GM04503 (cell line): ENCODE measurements at places on chromosomes 5 and 9.

- no peak for DNase-seq
These were observed 34.2 kb upstream of the GRPEL2 start for GRCh38 chr5:149310947-149311658.

DNA sequence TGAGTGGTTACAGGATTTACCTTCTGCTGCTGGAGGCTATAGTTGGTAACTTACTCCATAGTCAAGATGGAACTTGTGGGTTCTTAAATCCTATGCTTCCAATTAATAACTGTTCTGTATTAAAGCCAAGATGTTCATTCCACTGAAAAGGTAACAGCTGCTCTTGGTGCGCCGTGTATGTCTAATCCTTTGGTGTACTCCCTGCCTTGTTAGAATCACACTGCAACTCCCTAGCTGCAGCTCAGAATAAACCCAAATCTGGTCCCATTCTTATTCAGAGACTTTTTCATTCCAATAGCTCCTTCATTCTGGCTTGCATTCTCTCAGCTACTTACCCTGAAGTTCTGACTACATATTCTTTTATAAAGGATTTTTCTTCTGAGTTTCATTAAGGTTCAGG lies 1355.5 kb downstream of the MAT2B start:
- no peak for DNase-seq

DNA sequence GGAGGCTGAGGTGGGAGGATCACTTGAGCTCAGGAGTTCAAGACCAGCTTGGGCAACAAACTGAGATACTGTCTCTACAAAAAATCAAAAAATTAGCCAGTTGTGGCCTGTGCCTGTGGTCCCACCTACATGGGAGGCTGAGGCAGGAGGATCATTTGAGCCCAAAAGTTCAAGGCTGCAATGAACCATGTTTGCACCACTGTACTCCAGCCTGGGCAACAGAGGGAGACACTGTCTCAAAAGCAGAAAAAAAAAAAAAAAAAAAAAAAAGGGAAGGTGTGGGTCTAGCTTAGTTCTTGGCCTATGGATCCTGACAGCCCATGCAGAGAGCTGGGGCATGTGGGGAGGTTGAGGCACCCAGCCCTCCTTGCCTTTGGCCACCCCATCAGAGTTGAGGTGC lies 10.9 kb downstream of the PLPP7 start:
- DNase-seq = no peak

GRCh38 chr5:141850244-141850768 lies 27.9 kb downstream of the PCDH1 start:
- no peak for DNase-seq

GRCh38 chr9:125774106-125774505 lies 26.9 kb downstream of the PBX3 start:
- DNase-seq = no peak

DNA sequence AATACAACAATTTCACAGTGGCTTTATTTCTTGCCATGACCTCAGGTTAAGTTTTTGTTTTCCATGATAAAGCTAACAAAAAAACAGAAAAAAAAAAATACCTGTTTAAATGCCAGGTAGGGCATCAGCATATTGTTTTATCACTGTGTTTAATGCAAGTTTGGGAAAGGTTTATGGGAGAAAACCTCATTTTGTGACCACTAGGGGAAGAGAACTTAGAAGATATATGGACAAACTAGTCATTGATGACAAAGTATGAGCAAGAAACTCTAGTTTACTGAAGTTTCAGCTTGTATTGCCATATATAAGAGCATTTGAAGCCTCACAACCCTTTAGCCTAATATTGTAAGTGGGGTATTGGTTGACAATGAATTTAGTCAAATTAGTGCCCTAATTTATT lies 1431.4 kb upstream of the CDH18 start:
- no peak for DNase-seq

GRCh38 chr9:90988318-90988717 lies 186.7 kb downstream of the SYK start:
- DNase-seq = no peak

DNA sequence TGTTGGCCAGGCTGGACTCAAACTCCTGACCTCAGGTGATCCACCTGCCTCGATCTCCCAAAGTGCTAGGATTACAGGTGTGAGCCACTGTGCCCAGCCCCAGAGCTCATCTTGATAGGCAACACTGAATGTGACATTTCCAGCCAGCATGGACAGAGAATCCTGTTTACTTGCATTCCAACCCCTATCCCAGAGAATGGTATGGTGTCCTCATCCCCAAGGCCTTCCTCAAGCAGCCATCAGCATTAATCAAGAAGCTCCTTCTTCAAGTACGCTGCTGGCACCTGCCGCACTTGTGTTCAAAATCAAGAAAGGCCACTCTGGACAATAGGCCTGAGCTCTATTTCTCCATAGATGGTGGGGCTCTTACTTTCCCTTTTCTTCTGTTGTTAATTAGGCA lies 40.2 kb downstream of the STARD4 start:
- DNase-seq = no peak

DNA sequence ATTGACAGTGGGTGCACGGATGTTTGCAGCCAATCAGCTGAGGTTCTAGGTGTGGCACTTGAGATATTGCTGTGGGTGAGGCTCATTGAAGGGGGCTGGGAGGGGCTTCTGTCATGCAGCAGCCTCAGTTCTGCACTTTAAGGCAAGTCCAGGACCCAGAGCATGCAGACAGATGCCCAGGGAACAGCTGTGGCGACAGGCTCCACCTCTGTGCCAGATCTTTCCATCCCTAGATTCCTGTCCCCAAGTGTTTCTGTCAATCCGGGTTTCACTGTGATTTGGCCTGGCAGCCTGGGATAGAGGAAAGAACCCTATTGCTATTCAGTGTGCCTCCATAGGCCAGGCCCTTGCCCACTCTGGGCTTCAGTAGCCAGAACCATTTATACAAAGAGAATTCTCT lies 20.8 kb upstream of the CERCAM start:
- DNase-seq = no peak

- no peak for DNase-seq
These were observed 57.1 kb downstream of the BARX1 start for GRCh38 chr9:93898026-93898425.

GRCh38 chr5:100775533-100775855 lies 127.6 kb downstream of the ST8SIA4 start:
- DNase-seq = no peak

DNA sequence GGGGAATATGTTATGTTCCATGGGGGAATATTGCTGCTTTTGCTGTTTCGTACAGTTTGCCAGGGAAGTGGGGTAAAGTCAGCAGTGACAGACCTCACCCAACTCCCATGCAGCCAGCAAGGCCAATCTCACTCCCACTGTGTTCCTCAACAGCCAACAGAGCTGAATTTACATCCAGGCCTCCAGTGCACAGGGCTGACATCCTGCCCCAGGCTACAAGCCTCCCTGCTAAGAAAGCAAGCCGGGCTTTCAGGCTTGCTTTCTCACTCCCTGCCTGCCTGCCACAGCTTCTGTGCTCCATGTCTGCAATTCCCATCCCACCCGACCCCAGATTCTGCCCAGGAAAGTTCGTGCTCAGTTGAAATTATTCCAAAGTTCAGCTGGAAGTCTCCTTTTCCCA lies 25.5 kb upstream of the SNCAIP start:
- no peak for DNase-seq
